Amygdala (tissue), 56 donors: ENCODE measurements at places on chromosomes 4 and X.

DNA sequence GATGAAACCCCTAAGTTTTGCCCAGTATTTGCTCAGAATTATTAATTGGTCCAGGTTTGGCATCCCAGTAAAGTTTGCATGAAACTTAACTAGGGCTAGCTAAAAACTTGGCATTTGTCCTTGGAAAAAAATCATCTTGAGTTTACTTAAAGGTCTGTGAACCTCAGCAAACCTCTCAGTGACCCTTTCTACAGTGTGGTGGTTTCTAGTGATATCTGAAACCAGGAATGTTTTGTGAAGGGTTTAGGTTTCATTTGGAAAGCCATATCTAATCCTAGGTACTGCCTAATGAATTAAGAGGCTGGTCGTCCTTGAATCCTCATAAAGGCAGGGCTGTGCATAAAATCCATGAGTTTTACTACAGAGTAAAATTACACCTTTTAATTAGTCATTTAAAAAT, 218.5 kb upstream of the ANKRD50 start:
- no peak for DNase-seq

GRCh38 chrX:71563921-71564320, 14.3 kb upstream of the GCNA start:
- no peak for DNase-seq

DNA sequence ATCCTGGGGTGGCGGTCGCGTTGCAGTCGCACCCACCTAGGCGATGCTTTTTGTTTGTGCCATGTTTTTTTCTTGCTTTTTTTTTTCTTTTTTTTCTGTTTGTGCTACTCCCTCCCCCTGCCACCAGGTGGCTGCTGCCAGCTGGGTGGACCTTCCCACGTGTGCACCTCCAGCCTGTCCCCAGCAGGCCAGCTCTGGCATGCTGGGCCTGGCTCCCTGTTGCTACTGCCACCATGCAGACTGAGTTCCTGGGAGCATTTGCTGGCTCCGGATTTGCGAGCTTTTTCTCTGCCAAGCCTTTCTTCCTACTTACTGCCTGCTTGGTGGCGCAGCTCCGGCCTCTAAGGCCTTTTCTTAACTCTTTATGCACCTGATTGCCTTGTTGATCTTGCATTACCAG, 161.2 kb upstream of the WDFY3 start:
- no peak for DNase-seq

DNA sequence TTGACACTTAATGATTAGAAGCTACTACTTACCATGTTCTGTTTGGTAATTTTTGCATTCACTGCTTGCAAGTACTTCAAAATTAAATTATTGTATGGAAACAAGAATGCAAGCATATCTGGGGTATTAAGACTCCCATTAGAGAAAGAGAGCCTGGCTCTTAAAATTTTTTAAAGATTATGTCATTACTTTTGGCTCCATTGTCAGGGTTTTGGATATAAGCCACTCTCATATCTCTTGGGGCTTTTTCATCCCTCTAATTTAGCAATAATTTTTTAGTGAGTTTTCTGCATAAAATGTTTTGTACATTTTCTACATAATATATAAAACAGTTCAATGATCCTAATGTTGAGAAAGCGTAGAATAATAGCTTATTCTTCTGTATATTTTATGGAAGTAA, 49.4 kb downstream of the SLC9A6 start:
- no peak for DNase-seq

DNA sequence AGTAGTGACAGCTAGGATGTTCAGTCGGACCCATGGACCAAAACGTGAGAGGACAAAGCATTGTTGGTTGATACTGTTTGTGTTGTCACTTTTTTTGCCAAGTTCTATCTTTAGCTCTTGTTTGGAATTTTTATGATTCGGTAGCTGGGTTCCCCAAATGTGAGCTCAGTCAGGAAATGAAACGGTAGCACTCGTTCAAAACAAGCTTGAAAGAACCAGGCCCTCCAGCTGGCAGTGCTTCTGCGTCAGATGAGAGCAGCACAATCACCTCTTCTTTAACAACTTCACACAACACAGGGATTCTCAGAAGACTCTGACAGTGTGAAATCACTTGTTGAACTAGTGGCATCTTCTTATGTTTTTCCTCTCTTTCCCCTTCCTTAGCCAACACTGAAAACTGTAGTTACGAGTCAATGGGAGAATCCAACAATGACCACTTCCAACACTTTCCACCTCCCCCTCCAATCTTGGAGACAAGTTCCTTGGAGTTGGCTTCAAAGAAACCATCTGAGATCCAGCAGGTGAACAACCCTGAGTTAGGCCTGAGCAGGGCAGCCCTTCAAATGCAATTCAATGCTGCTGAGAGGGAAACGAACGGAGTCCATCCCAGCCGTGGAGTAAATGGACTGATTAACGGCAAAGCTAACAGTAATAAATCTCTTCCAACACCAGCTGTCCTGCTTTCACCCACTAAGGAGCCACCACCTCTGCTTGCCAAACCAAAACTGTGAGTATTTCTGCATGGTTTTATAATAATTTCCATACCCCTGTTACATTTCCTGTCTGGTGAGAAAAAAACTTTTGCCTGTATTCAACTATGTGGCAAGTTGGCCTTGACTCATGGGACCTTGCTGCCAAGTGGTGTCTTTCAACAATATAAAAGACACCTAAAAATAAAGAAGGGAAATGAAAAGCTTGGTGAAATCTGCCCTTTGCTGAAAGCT, 214.6 kb downstream of the PALLD start:
- no peak for DNase-seq

DNA sequence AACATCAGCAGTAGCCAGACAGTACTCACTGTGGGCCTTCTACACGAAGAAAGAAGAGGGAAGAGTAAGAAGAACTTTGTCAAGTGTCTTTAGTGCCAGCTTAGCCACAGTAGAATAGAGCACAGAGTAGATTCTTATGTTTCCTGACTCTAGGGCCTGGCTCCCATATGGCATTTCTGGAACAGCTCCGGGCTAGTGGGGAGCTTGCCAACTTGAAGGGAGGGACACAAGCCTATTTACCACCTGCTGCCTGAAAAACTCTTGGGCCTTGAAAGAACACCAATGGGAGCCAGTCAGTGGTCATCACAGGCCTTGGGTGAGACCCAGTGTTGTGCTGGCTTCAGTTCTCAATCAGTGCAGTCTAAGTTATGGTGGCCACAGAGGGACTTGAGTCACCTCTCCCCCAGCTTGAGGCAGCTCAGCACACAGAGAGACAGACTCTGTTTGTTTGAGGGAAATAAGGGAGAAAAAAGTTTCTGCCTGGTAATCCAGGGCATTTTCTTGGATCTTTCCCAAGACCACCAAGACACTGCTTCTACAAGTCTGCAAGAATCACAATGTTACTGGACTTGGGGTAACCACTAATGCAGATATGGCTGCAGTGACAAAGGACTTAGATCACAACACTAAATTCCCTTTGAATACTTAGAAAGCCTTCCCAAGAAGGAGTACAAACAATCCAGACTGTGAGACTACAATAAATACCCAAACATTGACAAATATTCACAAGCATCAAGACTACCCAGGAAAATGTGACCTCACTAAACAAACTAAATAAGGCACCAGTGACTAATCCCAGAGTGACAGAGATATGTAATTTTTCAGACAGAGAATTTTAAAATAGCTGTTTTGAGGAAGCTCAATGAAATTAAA, 261.0 kb upstream of the NDST3 start:
- no peak for DNase-seq

GRCh38 chr4:73979407-73979957, 2.3 kb downstream of the PF4 start:
- DNase-seq, result no peak

DNA sequence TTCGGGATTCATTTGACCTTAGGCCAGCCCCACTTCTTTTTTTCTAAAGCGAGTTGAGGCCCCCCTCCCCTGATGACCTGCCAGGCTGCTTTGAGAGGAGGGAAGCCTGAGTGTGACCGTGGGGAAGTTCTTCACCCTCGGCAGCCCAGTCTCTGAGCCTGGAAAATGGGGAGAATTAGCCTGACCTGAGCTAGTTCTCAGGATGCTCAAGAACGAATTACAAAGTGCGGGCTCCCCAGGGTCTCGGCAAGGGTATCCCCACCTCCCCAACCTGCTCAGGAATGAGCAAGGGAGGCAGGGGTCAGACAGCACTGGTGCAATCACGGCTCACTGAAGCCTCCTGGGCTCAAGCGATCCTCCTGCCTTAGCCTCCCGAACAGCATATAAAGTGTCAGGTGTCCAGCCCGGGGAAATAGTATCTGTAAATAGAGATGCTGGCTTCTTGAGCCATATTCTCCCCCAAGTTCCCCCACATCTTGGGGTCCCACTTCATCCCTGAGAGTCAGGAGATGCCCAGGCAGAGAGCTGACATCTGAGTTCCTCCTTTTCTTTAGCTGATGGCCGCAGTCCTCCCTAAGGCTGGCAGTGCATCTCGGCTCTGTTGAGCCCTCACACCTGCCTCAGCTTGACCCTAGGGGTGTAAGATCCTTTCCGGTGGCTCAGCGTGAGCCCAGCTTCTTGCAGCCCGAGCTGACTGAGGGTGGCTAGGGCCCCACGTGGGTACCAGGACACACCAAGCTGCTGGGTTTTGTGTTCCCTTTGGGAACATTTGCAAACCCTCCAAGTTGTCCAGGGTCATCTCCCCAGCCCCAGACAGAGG, 1.6 kb downstream of the DUSP9 start:
- no peak for DNase-seq

DNA sequence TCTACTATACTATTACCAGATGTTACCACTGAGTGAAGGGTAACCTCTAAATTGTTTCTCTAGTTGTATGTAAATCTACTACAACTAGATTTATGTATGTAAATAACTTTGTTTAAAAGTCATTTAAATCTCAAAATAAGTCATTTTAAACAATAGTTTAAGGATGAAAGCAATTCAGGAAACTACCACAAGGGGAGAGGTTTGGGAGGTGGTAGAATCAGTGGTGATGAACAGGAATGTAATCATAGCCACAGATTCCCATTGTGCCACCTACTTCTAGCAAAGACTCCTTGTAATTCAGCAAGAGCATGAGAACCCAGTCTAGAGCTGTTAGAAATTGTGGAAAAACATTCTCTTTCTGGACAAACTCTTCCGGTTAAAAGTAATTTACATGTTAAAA, 234.6 kb downstream of the SLC7A11 start:
- no peak for DNase-seq

DNA sequence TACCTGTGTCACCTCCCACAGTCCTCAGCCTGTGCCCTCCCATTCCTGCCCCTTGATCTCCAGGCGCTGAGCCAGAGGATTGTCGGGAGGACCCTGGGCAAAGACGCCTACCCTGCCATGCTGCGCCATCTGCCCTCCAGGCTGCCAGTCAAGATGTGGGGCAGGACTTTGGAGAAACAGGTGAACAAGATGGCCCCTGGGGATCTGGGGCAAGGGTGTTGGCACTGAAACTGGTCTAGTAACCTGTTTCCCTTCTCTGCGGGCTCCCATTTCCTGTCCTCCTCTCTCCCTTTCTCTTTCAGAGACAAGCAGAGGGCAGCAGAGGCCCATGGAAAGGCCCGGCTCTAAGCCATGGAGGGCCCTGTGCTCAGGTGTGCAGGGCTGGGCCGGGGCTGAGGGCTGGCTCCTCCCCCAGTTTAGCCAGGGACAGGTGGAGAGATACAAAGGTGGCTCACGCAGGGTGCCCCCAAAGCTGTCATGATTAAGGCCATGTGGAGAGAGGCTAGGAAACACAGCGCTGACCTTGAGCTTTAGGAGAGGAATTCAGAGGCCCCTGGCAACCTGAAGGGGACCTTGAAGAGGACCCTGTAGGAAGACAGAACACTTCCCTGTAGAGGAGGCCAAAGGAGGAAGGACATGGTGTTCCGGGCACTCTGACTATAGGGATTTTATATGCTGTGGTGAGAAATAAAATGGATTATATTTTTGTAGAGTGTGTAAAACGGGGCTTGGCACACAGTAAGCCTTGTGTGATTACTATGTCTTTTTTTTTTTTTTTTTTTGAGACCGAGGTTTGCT, at the start of gene GLOD5:
TSS of gene GLOD5 (plus strand) at position 74 of the 798 bp plus-strand sequence. CDS start at position 118, 44 bp downstream.
- DNase-seq, result no peak
